ENCODE measurements at places on chromosomes 16 and 17.

- DNase-seq = no peak
Measured at GRCh38 chr17:4648741-4649140, 7.3 kb upstream of the ALOX15 start.

DNA sequence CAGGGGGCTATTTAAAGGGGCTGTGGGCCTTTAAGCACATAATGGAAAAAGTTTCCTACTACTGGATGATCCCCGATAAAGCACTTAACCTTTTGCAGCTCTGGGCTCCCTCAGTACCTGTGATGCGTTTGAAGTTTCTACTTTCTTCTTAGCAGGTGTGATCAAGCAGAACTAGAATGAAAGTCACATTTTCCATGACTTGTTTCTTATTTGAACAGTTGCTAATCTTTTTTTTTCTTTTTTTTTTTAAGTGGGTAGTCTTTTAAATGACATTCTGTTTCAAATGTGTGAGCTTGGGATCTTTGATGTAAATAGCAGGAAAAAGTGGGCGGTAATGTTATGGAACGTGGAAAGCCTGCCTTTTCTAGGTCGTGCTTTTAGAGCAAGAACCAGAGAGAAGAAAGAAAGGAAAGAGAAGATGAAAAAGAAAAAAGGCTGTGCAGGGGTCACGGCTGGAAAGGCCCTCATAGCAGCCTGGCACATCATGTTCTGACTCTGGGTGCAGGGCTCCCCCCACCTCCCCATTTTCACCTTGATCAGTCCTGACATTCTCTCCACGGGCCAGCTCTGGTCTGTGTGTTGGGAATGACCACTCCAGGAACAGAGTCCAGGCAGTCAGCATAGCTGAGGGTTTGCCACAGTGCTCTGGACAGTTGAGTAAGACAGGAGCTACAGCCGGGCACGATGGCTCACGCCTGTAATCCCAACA is 150.6 kb downstream of the CLEC16A start:
- DNase-seq = no peak

DNA sequence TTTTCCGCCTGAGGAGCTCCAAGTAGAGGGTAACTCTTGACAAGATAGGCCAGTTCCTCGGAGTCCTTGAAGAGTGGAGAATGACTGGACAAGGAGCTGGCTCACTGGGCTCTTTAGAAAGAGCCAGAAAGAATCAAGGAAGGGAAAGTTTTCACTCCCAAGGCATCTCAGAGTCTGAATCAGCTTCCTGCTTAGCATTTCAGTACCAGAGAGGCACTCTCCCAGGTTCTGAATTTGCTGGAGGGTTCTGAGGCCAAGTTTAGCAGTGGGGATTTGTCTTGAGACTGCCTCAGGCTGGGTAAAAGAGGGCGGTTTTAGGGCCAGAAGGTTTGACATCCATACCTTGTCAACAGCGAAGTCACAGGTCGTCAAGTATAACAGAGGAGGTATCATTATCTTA is 25.5 kb downstream of the GP2 start:
- DNase-seq = no peak

GRCh38 chr17:8754890-8755289 is 3.5 kb downstream of the SPDYE4 start:
- DNase-seq = no peak

DNA sequence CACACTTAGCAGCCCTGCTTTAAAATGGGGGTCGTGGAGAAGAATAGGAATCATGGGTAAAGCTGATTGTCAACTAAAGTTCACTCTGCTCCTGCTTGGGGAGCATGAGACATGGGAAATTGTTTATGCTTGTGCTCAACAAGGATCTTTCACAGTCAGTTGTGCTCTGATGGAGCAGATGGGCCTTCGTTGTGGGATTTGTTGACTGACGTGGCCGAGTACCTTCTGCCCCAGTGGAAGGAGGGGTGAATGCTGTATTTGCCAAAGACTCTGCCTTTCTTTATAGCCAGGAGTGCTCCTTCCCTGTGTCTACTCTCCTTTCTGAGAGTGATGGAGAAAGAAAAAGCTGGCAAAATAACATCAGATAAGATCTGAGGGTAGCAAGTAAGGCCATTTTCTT is 11.4 kb downstream of the ARSG start:
- DNase-seq = no peak

DNA sequence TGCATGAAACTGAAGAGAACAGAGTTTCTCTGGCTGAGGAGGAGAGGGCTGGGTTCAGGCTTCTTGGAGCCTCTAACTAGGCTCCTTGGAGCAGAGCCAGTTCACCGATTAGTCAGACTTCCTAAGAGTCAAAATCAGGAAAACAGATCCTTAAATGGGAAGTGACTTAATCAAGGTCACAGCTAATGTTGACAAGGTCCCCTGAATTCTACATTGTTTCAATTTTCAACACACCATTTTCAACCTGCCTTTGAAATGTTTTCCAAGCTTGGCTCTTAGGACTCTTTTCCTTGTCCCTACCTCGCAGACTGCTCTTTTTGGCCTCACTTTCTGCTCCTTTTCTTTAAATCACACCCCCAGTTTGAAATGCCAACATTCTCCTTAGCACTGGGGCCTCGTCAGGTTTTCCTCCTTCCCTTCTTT is 16.3 kb downstream of the MYL4 start:
- no peak for DNase-seq

DNA sequence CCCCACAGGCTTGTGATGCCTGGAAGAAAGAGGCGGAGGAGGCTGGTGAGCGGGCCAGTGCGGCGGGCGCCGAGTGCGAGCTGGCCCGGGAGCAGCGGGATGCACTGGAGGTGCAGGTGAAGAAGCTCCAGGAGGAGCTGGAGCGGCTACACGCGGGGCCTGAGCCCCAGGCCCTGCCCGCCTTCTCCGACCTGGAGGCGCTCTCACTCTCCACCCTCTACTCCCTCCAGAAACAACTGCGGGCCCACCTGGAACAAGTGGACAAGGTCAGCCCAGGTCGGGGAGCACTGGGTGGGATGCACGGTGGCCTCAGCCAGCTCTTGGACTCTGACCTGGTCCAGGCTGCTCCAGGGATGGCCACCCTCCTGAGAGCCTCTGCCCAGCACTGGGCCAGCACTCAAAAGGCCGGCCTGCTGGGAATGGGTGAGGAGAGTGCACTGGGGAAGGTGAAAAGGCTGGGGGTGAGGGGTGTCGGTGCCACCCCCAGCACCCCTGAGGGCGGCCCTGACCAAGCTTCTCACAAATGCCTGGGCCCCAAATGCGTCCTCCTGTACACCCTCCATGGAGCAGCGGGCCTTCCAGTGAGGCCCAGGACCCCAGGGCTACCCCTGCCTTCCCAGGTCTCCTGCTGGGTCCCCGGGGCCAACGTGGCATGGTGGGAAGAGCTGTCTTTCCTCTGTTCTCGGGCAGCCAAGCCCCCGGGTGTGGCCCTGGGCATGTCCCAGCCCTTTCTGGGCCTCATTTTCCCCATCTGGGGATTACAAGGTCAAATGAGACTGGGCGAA is 20.8 kb downstream of the UNC13D start:
- DNase-seq = no peak

DNA sequence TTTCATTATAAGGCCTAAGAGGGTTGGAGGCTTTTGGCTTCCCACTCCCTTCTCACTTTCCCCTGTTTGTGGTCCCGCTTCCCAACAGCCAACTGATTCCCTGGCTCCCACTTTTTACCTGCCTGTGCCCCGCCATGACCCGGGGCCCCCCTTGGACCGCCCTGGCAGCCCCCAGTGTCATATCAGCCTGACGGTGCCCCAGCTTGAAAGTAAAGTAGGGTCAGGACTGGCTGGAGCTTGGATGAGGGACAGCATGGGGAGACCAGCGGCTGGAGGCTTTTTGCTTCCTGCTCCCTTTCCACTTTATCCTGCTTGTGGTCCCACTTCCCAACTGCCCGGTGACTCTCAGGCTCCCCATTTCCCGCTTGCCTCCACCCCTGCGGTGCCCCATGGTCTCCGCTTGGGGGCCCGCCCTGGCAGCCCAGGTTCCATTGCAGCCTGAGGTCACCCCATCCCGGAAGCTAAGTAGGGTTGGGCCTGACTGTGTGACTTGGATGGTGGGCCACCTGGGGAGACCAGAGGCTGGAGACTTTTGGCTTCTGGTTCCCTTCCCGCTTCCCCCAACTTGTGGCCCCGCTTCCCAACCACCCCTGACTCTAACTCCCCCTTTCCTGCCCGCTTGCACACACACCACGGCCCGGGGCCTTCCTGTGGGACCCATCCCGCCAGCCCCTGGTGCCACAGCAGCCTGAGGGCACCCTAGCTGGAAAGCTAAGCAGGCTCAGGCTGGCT is 2274.7 kb downstream of the TP53TG3F start:
- DNase-seq = no peak

GRCh38 chr16:51981725-51982124 is 565.2 kb downstream of the TOX3 start:
- DNase-seq = no peak

- no peak for DNase-seq
Measured at GRCh38 chr17:64679710-64680216, 17.7 kb upstream of the SMURF2 start.

DNA sequence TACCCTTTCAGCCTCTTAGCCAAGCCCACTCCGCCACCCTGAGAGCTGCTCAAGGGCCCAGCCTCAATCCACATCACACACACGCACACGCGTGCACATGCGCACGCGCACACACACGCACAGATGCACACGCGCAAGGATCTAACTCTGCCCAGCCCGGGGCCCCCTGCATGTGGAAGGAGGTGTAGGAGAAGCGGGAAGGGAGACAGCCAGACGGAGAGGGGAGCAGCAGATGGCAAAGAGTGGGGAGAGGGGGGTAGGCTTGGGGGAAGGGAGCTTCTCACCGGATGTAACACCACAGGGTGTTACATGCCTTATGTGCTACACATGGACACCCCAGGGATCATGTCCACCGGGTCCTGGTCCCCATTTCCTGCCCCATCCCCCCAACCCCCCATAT is 15.3 kb downstream of the DLG4 start:
- DNase-seq = no peak

DNA sequence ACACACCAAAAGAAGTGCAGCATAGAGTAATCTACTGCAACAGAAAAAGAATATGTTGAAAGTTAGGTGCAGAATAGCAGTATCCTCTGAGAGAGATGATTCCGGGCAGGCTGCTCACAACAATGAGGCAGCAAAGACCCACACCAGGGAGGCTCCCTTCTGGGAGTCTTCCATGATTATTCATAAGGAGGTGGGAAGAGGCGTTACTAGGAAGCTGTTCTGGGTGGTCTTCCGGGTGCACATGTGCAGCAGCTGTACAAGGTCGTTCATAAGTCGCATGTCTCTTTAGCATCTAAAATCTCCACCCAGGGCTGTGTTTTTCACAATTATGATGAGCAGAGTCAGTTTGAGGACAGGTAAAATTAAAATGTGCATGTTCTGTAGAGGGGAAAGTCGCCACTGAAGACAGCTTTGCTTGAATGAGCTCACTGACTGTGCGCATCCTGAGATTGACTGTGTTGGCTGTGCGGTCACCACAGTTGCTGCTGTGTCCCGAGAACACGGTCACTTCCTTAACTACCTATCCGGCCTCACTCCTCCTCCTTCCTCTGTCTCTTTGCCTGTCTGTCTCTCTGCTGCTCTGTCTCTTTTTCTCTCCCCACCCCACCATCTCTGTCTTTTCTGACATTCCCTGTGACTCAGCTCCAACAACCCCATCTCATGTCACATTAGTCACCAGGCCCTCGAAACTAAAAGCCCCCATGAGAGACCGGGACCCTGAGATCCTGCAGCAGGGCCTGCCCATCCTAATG is 125.5 kb upstream of the HSBP1 start:
- DNase-seq = no peak

DNA sequence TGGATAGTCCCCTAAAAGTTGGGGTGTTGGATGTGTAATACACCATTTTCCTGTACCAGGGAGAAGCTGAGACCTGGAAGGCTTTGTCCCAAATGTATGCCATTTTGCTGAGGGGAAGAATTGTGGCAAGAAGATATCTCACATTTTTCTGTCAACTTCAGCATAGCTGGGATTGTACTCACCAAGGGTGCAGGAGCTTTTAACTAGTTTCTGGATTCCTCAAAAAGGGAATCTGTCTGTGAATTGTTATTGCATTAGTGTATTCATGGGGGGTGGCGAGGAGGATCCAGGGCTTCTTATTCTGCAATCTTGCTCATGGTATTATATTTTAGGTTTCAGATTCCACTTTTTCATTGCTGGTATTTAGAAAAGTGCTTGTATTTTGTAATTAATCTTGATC is 208.2 kb upstream of the MYOCD start:
- DNase-seq = no peak

DNA sequence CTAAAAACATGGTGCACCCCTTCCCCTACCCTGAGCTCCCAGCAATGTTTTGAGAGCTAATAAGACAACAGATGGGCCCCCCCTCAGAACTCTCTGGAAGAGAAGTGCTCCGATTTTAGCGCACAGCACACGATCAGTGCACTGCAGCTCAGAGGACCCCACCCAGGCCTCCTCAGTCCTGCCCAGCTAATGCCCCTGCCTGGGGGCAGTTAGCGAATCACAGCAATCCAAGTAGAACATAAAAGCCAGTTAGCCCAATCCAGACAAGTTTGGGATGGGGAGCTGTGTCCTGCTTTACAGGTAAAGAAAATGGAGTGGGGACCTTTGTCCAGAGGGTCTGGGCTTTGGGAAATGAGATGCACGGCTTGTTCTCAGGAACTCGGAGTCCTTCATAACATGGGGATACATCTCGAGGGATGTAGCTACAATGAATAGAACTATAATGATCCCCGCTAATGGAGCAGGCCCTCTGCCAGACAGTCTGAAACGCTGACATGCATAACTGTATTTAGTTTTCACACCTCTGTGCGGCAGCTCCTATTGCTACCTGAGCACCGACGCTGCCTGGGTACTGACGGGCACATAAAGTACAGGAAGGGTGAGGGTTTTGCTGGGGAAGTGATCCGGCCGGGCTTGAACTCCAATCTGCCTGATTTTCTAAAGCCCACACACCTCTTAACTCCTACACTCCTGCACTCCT is 29.7 kb upstream of the CDC42EP4 start:
- no peak for DNase-seq

DNA sequence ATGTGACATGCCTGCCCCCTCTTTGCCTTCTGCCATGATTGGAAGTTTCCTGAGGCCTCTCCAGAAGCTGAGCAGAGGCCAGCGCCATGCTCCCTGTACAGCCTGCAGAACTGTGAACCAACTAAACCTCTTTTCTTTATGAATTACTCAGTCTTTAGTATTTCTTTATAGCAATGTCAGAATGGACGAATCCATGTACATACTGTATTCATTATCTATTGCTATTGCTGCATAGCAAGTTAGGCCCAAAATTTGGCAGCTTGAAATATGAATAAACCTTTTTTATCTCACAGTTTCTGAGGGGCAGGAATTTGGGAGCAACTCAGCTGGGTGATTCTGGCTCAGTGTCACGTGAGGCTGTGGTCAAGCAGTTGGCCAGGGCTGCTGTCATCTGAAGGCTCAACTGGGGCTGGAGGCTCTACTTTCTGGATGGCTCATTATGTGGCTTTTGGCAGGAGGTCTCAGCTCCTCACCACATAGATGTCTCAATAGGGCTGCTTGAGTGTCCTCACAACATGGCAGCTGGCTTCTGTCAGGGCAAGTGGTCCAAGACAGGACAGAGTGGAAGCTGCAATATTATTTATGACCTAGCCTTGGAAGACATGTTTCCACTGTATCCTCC is 40.0 kb downstream of the SOCS1 start:
- DNase-seq = no peak

GRCh38 chr16:88298833-88299745 is 83.7 kb upstream of the ZNF469 start:
- no peak for DNase-seq

Measured in T-cell (primary cell).